ENCODE measurements at places on chromosomes 6 and 20.

- peak; percentile 32 for DNase-seq
These were observed at the start of gene FAXC for GRCh38 chr6:99349171-99350141. Gene FAXC, minus strand, starts transcription at chr6:99349674. Its CDS starts 302 bp downstream, at chr6:99349372.

DNA sequence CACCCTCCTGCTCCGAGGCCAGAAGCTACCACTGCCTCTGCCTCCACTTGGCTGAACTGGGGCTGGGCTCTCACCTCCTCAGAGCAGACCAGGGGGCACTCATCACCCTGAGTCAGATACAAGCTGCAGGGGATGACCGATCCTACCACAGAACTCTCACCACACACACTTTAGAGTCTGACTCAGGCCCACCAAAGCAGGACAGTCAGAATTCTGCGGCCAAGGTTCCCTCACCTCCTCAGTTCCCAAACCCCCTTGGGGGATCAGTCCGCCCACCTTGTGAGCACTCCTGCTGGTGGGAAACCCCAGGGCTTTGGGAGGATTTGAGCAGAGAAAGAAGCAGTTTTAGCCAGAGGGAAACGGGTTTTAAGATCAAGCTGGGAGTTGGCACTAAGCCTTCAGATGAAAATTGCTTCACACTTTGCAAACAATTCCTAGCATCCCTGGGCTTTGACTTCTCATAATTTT is 587.8 kb upstream of the JAG1 start:
- no peak for DNase-seq

DNA sequence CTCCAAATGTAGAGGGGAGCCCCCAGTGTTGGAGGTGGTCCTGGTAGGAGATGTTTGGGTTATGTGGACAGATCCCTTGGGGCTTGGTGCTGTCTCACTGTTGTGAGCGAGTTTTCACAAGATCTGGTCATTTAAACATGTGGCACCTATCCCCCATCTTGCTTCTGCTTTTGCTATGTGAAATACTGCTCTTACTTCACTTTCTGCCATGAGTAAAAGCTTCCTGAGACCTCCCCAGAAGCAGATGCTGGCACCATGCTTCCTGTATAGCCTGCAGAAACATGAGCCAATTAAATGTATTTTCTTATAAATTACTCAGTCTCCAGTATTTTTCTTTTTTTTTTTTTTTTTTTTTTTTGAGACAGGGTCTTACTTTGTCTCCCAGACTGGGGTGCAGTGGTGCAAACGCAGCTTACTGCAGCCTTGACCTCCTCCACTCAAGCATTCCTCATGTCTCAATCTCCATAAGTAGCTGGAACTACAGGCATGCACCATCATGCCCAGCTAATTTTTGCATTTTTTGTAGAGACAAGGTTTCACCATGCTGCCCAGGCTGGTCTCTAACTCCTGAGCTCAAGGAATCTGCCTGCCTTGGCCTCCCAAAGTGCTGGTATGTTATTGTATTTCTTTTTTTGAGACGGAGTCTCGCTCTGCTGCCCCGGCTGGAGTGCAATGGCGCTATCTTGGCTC is 177.1 kb downstream of the ALDH8A1 start:
- DNase-seq, result no peak

GRCh38 chr20:10474606-10475184 is 39.6 kb downstream of the SLX4IP start:
- DNase-seq, result no peak

GRCh38 chr6:3383525-3383924 is 73.3 kb downstream of the SLC22A23 start:
- no peak for DNase-seq

DNA sequence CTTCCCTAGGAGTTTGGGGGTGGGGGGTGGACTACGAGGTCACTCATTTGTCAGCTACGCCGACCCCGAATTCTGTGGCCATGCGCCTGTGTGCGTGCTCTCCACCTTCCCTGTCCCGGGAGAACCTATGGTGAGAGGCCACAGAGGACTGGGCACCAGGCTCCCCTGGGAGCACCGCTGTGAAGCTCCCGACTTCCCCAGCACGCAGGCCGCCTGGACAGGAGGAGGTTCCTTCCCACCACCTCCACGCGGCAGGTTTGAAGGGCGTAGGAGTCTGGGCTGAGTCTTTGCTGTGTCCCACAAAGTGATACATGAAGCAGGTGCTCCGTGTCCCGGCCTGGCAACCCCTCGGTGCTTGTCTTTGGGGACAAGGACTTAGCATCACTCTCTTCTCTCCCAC is 107.2 kb downstream of the CDH4 start:
- no peak for DNase-seq

GRCh38 chr6:140985679-140986275 is 1146.9 kb upstream of the GJE1 start:
- no peak for DNase-seq

GRCh38 chr6:13500915-13501314 is 13.5 kb upstream of the GFOD1 start:
- DNase-seq, result no peak

DNA sequence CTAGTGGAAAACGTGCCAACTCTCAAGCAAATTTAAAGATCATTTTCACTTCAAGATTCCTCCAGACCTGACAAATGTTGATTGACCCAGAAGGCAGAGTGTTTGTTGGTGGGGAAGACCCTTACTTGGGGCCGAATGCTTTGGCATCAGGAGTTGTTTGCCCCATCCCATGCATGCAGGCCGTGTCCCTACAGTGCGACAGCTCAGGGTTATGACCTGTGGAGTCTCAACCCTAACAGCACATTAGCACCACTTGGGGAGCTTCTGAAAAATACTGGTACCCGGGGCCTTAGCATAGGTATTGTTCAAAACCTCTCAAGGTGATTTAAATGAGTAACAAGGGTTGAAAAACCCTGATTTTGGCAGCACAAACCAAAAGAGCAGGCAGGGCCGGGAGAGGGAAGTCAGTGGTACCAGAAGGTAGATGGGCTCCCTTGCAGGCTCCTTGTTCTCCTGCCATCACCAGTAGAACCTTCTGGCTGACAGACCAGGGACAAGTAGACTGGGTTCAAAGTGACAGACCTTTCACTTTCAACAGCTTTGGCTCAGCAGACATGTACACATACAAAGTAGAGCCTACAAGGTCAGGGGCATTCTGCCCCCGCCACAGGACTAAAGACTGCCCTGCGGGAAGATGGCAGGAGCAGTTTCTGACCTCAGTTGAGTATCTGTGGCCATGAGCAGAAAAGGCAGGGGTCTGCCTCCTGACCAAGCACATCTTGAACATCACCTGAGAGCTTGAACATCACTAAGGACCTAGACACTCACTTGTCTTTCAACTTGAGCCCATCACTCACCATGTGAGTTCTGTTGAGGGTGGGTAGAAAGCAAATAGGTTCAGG is 39.6 kb downstream of the PLCG1 start:
- DNase-seq, result no peak

- DNase-seq, result no peak
These were observed 50.0 kb upstream of the PLEKHG1 start for GRCh38 chr6:150549674-150550101.

GRCh38 chr6:157896932-157897331 is 73.9 kb downstream of the SNX9 start:
- no peak for DNase-seq

- no peak for DNase-seq
These were observed 111.0 kb downstream of the SOBP start for GRCh38 chr6:107600936-107601335.

DNA sequence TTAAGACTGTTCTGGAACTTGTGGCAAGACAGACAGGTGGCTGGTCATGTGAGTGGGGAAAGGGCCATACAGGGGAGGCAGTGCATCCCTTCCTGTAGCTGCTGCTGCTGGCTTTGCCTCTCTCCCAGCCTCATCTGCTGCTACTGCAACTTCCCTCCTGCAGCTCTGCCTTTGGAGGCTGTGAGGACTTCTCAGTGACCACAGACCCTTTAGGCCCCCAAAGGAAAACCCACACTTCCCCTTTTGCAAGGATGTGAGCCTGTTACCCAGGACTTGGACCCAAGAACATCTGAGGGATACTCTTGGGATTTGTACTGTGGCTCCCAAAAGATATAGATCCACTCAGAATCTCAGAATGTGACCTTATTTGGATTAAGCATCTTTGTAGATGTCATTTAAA is 91.0 kb downstream of the TMEM170B start:
- DNase-seq, result no peak

- DNase-seq, result no peak
These were observed 15.7 kb upstream of the POU5F1 start for GRCh38 chr6:31186052-31186734.

DNA sequence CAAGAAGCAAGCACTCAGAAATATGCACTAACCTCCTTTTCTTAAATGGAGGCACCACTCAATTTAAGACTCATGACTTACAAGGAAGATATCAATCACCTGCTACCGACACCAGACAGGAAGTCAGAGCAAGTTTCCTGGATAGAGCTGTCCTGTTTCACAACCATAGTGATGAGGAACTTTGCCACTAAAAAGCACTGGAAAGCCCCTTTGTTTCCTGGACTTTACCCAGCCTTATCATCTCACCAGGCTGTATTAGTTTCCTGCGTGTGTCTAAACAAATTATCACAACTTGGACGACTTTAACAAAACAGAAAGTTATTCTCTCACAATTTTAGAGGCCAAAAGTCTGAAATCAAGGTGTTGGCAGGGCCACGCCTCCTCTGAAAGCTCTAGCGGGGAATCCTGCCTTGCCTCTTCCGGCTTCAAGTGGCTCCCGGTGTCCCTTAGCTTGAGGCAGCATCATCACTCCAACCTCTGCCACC is 253.8 kb upstream of the STXBP5 start:
- DNase-seq, result peak; percentile 11

DNA sequence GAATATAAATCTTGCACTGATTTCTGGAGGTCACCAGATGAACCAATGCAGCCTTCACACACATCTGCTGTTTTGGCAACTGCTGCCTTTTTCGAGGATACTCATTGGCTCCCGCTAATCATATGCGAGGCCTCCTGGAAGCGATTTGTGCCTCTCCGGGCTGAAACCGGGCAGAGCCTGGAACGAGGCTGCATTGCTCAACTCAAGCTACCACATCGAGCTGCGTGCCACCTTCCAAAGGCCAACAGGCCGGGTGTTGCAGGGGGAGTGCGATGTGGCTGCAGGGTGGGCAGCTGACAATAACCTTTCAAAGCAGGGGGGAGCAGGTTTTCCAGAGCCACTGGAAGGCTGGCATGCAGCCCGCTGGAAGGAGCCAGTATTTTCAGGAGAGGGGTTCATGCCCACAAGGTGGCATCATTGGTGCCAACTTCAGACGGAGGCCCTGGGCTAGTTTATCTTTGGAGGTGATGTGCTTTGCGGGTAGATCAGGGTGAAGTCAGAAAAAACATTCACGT is 122.6 kb upstream of the IFNGR1 start:
- DNase-seq, result peak; percentile 50

DNA sequence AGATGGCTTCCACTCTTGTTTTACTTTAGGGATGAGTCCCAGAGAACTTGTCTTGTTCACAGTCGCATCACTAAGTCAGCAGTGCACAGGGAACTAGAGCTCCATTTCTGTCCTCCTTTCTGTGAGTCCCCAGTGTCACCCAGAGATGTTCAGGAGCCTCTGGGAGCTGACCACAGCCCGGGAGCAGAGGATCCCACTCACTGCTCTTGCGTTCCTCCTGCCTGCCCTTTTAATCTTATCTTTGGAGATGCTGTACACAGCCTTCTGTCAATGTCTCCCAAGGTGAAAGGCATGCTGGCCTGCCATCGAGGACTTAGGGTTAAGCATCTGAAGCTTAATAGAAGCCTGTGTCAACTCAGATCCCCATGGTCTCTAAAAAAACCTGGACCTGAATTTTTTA is 71.2 kb downstream of the IGF2R start:
- DNase-seq, result no peak

GRCh38 chr6:132286298-132287019 is 114.8 kb downstream of the MOXD1 start:
- DNase-seq, result no peak

DNA sequence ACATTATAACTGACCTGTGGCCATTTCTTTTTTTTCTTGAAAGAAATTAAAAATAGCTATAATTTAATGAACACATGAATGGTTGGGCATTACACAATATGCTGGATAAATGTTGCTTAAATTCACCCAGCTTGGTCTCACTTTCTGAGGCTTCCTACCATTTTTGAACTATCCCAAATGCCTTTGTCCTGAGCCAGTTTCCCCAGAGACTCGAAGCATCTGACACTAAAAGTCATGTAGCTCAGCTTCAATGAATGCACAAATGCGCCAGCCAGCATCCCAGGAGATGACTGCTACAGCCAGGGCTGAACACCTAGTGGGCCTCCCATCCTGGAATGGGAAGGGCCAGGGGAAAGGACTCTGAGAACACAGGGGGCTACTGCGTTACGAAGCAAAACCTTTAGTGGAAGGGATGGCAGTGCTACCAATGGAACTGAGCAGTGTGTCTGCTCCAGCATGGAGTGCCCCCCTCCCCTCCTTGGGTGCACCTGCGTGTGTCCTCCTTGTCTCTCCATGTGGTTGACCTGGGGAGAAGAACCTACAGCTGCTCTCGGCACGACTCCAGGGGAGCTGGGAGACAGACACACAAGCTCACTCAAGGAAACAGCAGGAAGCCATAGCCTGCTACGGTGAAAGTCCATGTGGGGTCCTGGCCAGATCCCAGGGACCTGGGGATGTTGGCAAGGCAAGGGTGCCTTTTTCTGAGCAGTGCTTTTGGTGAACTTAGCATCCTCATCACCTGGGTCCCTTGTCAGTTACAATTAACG is 60.9 kb downstream of the IRF4 start:
- DNase-seq, result no peak

DNA sequence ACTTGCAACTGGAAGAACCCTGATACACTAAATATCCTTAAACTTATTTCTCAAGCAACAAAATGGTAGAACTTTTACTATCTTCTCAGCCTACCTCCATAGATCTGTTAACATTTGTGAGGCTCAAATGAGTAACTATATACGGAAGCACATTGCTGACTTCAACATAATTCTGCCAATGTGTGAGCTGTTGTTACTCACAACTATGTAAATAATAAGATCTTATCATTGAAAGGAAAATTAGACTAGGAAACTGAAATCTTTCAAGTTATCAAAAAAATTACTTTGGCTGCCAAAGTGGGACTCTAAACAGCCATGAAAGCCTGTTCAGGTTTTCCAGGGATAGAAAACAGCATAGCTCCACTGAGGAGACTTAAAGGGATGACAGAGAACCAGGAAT is 40.2 kb upstream of the TASP1 start:
- DNase-seq, result no peak

DNA sequence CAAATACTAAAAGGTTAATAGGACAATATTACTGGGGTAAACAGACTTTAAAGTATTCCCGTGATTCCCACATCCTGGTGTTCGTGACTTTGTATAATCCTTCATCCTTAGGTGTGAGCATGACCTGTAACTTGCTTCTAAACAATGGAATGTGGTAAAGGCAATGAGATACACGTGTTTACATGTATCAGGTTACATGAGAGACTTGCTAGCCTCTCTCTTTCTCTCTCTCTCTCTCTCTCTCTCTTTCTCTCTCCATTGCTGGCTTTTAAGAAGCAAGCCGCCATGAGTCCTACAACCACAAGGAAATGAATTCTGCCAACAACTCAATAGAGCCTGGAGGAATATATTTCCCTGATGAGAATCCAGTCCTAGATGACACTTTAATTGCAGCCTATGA is 83.9 kb upstream of the LGSN start:
- DNase-seq, result no peak

DNA sequence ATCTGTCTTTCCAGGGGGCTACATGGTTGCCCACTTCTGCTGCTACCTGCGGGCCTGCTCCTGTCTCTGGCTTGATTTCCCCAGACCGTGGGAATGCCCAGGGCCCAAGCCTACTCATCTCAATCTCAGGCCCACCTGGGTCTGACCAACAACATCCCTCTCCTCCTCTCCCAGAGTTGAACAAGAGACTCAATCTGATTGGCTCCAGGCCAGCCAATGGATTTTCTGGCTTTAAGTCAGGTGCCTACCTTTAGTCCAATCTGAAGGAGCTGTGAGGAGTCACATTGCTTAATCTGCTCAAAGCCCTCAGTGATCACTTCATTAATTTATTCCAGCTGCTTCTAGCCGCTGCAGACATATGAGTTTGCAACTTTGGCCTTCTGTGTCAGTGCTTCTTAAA is 162.4 kb upstream of the KCNG1 start:
- no peak for DNase-seq

Data from stimulated activated CD4-positive, alpha-beta T cell treated with anti-CD3 and anti-CD28 coated beads, Interleukin-15, amount 100 ng/mL, for 24 hours (primary cell).